GM13976 (cell line): ENCODE measurements at places on chromosomes 16 and 17.

- no peak for DNase-seq
These were observed 263.5 kb upstream of the AXIN2 start for GRCh38 chr17:65824901-65825300.

DNA sequence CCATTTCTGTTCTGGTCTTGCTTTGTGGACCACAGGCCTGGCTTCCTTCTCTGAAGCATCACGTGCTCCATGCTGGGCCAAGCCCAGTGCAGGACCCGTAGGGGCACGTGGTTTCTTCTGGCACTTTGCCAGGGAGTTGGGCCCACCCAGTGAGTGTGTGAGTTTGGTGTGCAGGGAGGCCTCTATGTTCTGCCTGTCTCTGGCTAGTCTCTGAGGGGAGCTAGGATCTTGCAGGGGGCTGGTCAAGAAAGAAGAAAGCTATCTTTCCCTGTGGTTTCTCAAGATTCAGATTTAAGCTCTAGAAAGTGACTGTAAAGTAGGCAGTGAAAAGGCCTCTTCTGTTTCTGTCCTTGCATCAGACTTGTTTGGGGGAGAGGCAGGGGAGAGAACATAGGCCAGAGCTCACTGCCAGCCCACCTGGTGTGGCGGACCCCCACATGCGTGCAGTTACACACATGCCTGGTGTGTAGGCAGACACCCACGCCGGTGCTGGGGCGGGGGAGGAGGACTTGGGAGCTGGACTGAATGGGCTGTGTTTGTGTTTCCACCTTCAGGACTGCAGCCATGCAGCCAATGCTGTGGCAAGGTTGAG lies 11.8 kb downstream of the LASP1 start:
- no peak for DNase-seq

GRCh38 chr16:27366687-27367460 lies 35.1 kb upstream of the IL21R start:
- peak; percentile 71 for DNase-seq

DNA sequence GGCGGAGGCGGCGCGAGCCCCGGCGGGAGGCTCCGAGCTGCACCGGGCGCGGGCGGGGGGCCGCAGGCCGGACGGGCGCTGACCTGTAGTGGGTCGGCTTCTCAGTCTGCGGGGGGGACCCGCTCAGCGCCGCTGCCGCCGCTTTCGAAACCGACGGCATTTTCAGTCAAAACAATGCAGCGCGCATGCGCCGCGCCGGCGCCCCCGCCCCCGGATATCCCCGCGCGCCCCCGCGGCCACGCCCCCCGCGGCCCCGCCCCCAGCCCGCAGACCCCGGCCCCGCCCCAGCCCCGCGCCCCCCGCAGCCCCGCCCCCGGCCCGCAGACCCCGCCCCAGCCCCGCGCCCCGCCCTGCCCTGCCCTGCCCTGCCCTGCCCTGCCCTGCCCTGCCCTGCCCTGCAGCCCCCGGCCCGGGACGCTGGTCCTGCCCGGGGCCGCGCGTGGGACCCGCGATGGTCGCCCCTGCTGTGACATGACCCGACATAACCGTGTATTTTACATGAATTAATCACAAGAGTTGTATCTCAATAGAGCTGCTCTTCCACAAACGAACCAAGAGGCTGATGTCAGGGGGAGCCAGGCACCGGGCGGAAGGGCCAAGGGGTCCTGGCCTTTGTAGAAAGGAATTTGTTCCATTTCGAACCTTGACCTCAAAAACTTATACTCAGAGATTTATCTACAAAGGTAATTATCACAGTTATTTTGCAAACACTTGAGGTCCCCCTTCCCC lies at the start of gene UNKL:
UNKL (minus strand) TSS at position 173 of the 729 bp plus-strand sequence; CDS start at position 160, 13 bp downstream.
- DNase-seq: peak; percentile 93

DNA sequence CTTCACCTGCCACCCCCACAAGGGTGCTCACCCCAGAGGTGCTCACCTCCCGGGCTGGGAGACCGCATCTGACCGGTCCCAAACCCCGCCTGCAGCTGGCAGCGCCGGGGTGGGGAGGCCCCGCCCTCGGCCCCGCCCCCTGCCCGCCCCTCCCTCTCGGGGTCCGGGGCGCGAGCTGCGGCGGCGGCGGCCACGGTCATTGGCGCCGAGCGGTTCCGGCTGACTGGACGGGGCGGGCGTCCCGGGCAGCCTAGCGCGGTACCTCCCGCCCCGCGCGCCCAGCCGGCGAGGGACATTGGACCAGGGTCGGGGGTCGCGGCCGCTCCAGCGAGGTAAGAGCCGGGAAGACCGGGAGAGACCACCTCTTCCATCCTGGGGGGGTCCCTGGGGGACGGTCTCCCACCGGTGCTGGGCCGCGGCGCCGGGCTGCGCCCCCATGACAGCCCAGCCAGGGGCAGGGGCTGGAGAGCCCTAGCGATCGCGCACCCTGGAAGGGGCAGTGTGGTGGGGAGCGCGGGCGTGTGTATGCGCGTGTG lies at the start of gene CACNG5:
CACNG5 (plus strand) TSS at position 199 of the 536 bp plus-strand sequence. CDS start 42,216 bp downstream, outside the sequence.
- DNase-seq: peak; percentile 50

GRCh38 chr17:8728251-8728938 lies 16.2 kb downstream of the CCDC42 start:
- no peak for DNase-seq

GRCh38 chr17:55314784-55315491 lies 50.2 kb downstream of the HLF start:
- no peak for DNase-seq

- DNase-seq: no peak
These were observed 53.5 kb downstream of the KLHDC4 start for GRCh38 chr16:87712184-87712762.

GRCh38 chr16:22380529-22380928 lies 6.1 kb upstream of the CDR2 start:
- DNase-seq: no peak

- DNase-seq: no peak
These were observed 177.2 kb downstream of the CDH8 start for GRCh38 chr16:61858988-61859387.

GRCh38 chr17:66923886-66924285 lies 40.6 kb upstream of the CACNG4 start:
- no peak for DNase-seq

GRCh38 chr17:50593321-50593720 lies 32.8 kb downstream of the CACNA1G start:
- no peak for DNase-seq

GRCh38 chr17:21677911-21678310 lies 14.4 kb upstream of the KCNJ18 start:
- no peak for DNase-seq

DNA sequence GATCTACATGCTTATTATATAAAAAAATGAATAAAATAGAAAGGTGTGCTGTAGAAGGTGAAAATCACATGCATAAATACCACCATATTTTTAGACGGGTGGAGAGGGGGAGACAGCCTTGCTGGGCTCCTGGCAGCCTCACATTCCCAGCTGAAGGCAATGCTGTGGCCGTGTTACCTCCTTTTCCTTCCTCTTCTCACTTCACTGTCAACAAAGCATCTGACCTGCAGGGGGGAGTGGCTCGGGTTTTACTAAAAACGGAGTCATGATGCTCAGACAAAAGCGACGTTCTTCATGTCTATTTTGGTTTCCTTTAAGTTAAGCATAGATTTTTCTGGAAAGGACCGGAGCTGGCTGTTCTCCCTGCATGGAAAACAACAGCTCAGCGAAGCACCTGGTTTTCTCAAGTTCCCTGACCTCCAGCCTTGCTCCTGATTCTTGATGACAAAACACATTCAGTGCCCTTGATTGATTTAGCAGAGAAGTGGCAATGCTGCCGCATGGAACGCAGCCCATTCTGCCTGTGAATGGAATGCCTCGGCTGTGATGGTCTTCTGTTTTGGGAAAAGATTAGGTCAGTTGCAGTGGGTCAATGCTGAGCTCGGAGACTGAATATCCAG lies 5.5 kb upstream of the RPTOR start:
- DNase-seq: no peak

DNA sequence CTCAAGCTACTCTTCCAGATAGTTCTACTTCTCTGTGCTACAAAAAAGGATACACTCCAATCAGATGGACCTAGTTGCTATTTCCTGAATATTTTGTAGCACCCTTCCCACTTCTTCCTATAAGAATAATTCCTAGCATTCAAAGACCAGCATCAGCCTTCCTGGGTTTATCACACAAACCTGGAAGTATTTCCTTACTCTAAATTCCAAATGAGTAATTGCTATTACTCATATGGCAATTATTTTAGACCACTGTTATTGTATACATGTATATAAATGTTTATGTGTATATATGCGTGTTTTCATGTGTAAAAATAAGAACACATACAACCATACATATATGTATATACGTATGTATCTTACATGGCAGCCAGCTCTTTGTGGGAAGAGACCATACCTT lies 130.6 kb downstream of the MYO1D start:
- DNase-seq: no peak

DNA sequence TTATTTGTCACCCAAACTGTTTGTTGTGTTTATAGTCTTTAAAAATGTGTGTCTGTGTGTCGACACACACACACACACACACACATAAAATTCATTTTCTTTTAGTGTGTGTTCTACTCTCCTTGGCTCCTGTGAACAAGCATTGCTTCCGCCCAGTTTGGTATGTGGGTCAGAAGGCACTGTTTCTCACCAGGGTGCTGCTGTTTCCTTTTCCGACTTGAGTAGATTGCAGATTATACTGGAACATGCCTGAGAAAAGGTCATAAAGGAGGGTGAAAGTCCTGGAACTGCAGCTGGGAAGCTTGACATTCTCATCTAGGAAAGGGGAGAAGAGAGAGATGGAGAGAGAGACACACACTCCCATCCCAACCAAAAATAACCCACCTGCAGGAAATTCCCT lies 330.3 kb downstream of the BCAS3 start:
- DNase-seq: no peak

DNA sequence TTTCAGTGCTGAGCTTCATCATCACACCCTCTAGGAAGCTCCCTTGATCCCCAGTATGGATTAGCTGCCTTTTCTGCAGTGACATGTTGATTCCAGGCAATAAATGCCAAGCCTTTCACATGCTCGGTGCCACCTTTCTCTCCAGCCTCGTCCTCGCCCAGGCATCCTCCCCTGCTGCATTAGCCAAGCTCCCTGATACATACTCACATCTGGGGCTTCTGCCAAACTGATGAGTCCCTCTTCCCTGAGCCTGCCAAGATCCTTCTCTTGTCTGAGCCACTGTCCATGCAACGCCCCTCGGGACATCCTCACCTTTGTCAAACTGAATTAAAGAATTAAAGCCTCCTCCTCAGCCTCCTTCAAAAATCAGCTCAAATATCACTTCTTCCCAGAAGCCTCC lies 538.5 kb upstream of the CDH11 start:
- no peak for DNase-seq

- no peak for DNase-seq
These were observed 47.6 kb downstream of the MED13 start for GRCh38 chr17:62017496-62017895.

DNA sequence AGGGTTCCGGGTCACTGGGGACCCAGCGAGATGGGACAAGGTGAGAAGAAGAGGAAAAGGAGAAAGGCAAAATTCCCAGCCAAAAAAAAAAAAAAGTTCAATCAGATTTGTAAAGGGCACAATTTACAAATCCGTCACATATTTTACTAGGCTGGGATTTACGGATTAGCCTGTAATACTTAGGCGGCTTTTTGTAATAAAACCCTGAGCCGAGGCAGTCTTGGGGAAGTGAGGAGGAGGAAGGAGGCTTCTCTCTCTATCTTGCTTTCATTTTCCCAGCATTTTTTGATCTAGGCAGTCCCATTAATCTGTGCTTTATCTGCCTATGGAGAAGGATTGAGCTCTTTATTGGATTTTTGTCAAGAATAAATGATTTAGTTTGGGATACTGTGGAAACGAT lies 130.6 kb upstream of the SDK2 start:
- DNase-seq: no peak

- DNase-seq: no peak
These were observed 604.7 kb upstream of the SOX9 start for GRCh38 chr17:71516149-71516548.

- no peak for DNase-seq
These were observed 24.6 kb upstream of the AATK start for GRCh38 chr17:81190591-81190990.

- no peak for DNase-seq
These were observed 774.5 kb upstream of the RBFOX1 start for GRCh38 chr16:6558126-6558525.

DNA sequence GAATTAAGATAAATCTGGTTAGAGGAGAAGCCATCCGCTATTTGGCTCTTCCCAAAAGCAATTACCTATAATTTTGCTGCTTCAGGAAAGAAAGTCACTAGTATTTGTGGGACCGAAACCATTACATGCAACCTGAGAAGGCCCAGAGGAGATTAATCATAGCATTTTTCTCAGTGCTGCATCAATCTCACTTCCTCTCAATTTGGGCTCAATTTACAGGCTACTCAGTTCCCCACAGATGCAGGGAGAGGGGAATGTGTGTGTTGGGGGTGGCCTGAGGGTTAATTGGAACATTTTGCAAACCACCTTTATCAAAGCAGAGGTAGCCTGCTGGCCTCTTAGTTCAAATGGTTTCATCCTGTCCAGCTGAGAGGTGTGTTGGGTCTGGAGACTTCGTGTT lies 394.7 kb upstream of the ASIC2 start:
- no peak for DNase-seq

- no peak for DNase-seq
These were observed 128.5 kb downstream of the PARN start for GRCh38 chr16:14501331-14502255.

DNA sequence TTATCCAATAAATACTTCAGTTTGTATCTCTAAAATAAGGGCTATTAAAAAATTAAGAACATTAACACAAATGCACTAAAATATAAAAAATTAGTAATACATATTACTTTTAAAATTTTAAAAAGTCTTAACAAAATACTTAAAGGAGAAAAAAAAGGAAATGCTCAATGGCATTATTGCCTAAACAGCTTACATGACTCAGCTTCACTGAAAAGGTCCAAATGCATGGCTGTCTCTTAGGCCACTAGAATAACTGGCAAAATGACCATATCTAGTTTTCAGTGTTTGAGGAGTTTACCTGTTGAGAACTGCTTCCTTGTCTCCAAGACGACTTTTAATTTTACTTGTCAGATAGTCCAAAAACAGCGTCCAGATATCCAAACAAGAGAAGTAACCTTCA lies 66.0 kb downstream of the XPO6 start:
- DNase-seq: no peak

- DNase-seq: no peak
These were observed 19.1 kb upstream of the APRT start for GRCh38 chr16:88830783-88831182.

- peak; percentile 88 for DNase-seq
These were observed 10.5 kb downstream of the DOK4 start for GRCh38 chr16:57475711-57476339.
